Epithelial cell of proximal tubule (primary cell): ENCODE measurements at places on chromosomes 12 and 14. TPM values are rescaled to one million over a fixed set of nuclear protein-coding genes. Genes with fewer than 3 reads are reported as not detected.

- DNase-seq, result peak; percentile 76
These were observed 2.3 kb downstream of the RPS6KA5 start for GRCh38 chr14:91058042-91058581.

DNA sequence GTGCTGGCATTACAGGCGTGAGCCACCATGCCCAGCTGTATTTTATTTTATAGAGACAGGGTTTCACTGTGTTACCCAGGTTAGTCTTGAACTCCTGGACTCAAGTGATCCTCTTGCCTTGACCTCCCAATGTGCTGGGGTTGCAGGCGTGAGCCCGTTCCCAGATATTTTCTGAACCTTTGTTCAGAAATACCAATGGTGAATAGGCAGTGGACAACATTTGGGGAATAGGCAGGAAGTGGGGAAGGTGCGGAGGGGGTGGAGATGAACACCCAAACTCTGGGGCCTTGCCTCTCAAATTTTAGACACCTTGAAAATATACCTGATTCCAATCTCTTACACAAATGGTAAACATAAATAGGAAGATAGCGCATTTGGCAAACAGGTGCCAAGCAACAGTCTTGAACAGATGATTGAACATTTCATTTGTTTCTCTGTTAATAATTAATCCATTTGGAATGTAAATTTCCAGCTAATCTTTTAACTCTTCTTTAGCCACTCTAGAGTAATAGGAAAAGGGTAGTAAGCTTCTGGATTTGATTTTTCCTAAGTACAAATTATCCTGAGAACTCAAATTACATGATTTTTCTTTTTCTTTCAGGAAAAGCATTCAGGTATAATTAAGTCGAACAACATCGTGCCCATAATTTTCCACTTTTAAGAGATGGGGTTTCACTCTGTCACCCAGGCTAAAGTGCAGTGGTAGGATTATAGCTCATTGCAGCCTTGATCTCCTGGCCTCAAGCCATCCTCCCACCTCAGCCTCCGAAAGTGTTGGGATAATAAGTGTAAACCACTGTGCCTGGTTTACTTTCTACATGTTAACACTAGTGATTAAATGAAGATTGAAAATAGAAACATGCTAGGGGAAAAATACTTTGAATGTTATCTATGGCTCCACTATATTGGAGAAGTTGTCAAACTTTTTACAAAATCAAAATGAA lies 22.9 kb upstream of the RNF34 start:
- DNase-seq, result no peak

- DNase-seq, result no peak
These were observed 23.3 kb downstream of the C14orf132 start for GRCh38 chr14:96062506-96062905.

GRCh38 chr12:106704081-106704480 lies 70.4 kb upstream of the RIC8B start:
- DNase-seq, result no peak

DNA sequence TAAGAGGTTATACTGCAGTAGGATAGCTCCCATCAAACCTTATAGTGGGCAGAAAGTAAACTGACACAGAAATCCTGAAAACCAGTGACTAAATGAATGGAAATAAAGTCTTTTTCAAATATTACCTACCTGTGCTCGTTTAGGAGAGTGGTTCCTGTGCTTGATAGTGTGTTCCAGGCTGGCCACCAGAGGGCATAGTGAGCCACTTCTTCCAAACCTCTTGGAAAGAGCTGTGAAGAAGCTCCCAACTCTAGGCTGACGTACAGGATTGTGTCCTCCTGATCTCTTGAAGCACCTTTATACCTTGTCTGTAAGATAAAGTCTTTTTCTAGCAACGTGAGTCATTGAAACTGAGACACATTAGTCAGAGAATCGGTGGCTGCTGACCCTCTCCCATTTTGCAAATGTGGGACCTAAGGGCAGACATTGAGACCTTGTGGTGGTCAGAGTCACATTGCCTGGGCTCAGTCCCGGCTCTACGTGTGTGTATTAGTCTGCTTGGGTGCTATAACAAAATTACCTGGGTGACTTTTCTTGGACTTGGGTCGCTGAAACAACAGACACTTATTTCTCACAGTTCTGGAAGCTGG lies 17.6 kb downstream of the TDP1 start:
- peak; percentile 9 for DNase-seq

GRCh38 chr12:49978125-49978524 lies 5.4 kb downstream of the AQP6 start:
- no peak for DNase-seq

GRCh38 chr14:49858383-49858782 lies 5.8 kb upstream of the NEMF start:
- no peak for DNase-seq

GRCh38 chr12:41699658-41700057 lies 445.0 kb downstream of the GXYLT1 start:
- no peak for DNase-seq

DNA sequence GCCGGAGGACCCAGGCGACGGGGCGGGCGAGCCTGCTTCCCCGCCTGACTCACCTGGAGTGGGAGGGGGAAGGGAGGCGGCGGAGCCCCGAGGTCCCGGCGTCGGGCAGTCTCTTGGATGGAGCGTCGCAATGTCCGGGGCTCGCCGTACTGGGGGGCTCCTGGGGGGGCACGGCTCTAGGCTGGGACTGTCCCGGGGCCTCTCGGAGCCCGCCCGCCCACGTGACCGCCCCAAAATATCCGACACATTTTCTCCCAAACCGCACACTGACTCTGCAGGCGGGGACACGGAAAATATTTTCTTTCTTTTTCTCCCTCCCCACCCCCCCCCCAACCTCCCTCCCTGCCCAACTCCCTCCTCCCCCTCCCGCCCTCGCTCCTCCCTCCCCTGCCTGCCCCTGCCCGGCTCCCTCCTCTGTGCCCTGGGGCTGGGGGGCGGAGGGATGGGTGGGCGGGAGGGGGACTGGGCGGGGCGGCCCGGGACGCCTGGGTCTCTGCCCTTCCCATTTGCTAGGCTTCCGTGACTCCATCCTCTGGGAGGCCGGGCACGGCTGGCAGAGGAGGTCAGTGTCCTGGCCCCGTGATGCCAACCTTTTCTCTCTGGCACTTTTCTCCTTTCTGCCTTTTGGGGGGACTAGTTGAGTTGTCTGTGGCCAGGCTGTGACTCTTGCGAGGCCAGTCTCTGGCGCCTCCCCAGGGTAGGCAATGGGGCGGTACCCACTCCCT lies at the start of gene RARG:
TSS of gene RARG (minus strand) at position 289 of the 725 bp plus-strand sequence. CDS start 4,664 bp downstream, outside the sequence.
- no peak for DNase-seq

KRT83 gene
- total RNA-seq, result not detected in 2 replicates

YARS2 gene
- total RNA-seq, result 37.5 and 65.4 TPM in 2 replicates

LPAR5 gene
- total RNA-seq, result 0.81 and 0.94 TPM in 2 replicates

AKAP6 gene
- 0.22 and 4.6 TPM in 2 replicates for total RNA-seq
